Activated CD8-positive, alpha-beta memory T cell treated with anti-CD3 and anti-CD28 coated beads for 1 hour (primary cell): ENCODE measurements at places on chromosomes 3 and 15.
A peak's percentile ranks its signal among the peaks of the same experiment; 100 is the strongest.

- peak; percentile 60 for DNase-seq
Observed at GRCh38 chr3:101512646-101513418, at the start of gene SENP7. Gene SENP7 (minus strand): TSS chr3:101513212. CDS start chr3:101513130, 82 bp downstream.

DNA sequence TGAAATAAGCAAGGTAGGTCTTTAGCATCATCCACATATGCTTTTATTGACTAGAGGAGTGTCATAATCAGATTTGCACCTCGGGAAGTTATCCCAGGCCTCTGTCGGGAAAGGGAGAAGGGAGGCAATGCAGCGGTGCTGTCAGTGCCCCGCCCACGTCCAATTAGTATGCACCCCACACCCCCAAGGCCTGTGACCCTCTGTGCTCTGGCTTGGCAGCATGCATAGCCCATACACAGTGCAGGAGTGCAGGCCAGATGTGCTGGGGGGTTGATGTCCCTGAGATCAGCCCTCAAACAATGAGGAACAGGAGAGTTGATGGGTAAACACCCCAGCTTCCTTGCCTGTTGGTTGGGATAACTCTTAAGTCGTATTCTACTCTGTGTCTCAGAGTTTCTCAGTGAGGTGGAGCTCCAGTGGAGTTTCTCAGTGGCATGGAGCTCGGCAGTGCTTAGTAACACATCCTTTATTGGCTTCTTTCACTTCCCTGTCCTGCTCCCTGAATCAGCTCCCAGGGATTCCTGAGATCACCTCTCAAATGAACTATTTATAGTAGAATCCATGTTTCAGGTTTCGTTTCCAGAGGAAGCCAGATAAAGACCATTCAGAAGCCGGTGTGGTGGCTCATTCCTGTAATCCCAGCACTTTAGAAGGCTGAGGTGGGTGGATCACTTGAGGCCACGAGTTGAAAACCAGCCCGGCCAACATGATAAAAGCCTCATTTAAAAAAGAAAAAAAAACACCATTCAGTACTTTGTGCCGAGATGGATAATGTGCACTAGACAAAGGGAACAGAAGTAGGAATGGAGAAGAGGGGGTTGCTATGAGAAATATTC, 26.7 kb upstream of the NDUFB4 start:
- DNase-seq = no peak

DNA sequence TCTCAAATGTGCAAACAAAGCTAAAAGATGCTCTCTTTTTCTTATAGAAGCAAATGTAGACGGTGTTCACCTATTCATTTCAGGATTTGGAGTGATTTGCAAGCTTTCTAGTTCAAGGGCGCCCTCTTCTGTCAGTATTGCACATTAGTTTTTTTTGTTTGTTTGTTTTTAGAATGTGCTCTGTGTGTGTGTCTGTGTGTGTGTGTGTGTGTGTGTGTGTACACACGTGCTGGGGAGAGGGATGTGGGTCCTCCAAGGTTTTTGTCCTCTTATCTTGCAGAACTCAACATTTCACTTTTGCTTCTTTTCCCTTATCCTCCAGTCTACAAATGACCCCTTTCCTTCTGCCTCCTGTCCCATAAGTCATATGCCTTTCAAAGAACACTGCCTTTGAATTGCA, 23.5 kb downstream of the DNAH1 start:
- DNase-seq = peak; percentile 21

DNA sequence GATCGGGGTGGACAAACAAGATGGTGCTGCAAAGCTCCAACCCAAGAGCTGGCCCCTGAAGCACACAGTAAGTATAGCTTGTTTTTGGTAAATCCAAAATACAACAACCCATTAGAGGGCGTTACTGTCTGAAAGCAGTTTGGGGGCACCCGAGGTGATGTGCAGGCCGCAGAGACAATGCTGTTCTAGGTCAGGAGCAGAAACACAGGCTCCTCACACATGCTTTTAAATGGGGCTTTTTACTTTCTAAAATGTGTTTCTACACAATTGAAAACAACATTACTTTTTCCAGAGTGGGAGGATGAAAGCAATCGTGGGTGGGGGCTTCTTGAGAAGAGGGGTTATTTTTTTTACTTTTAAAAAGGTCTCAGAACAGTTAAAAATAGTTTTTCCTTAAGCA, 1029.3 kb upstream of the CFAP20DC start:
- DNase-seq = no peak

- DNase-seq = no peak
Observed at GRCh38 chr3:48896936-48897335, 1.7 kb downstream of the SLC25A20 start.

DNA sequence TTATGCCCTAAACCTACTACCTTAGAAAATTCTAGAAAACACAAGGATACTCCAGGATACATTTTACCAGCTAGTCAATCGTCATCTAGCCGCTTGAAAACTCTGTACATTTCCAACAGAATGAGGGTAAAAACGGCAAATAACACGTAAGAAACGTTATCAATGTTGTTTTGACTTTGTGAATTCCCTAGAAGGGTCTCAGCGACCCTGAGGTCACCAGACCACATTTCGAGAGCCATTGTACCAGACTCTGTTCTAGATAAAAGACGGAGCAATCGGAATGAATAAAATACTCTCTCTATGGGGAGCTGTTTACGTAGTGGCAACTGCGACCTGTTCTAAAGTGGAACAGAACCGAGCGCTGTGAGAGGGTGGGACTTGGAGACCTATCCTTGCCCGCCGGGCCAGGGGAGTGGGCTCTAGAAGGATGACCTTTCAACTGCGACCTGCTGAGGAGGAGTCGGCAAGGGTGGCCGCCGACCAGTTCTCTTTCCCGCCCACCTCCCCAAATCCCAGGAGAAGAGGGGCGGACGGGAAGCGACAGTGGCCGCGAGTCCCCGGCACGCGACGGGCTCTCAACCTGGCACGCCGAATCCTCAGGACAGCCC, 778 bp upstream of the AP4E1 start:
- DNase-seq = no peak

GRCh38 chr3:37417297-37418082, 243.1 kb upstream of the LRRFIP2 start:
- no peak for DNase-seq

DNA sequence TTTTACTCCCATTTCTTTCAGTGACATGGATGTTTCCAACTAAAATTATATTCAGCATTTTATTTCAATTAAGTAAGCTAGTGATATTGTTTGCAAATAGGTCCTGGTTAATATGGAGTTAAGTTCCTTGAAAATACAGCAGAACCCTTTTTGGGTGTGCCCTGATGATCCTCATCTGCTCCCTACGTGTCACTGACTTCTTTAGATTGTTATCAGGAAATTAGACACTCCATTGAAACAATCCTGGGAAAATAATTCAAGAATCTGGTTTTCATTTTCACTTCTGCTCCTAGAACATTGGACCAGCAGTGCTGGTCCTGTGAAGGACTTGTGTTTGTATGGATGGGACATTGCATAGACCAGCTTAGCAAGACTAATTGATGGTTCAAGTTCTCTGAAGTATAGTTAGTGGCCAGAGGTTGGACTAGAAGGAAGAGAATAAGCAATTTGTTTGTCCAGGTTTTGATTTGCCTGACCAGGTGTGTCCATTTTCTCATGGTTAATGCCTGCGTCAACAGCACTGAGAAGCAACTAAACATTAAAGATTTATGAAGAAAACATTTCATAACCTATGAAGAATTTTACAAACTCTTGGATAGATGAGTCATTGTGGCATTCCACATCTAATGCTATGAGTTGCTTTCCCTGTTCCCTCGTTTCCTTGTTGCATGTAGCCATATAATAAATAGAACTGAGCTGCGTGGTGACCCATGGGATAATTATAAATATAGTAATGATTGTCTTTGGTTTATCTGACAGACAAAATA, 95.8 kb downstream of the ZPLD1 start:
- no peak for DNase-seq

GRCh38 chr15:81779181-81779580, 266.6 kb downstream of the MEX3B start:
- no peak for DNase-seq

GRCh38 chr3:127172211-127172610, 20.7 kb upstream of the PRR23E start:
- no peak for DNase-seq
